ENCODE measurements at places on chromosomes 5 and 9. TPM values are rescaled to one million over a fixed set of nuclear protein-coding genes. Genes with fewer than 3 reads are reported as not detected.

The GADD45G gene
- 3.0 TPM for polyA plus RNA-seq

The TEX53 gene
- polyA plus RNA-seq, result not detected

The GLDC gene
- 2.2 TPM for polyA plus RNA-seq

The TNFSF8 gene
- polyA plus RNA-seq, result 8.1 TPM

The ST8SIA4 gene
- polyA plus RNA-seq, result 6.7 TPM

The CDX1 gene
- polyA plus RNA-seq, result 0.54 TPM

The PCDHB7 gene
- polyA plus RNA-seq, result 6.0 TPM

The CCDC192 gene
- polyA plus RNA-seq, result 1.3 TPM

The C5orf52 gene
- not detected for polyA plus RNA-seq

All from right lung (tissue), 10 donors.